ENCODE measurements at places on chromosomes 3 and 15.
A peak's percentile ranks its signal among the peaks of the same experiment; 100 is the strongest.

DNA sequence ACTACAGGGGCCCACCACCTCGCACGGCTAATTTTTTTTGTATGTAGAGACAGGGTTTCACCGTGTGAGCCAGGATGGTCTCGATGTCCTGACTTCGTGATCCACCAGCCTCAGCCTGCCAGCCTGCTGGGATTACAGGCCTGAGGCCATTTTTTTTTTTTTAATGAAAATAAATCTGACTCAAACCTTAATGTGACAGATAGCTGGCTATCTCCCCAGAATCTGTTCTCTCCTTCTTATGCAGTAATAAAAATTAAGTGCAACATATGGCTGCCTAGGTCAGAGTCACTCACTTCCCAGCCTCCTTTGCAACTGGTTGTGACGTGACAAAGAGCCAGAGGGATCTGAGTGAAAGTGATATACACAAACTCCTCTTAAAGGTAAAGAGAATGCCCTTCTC, 53.0 kb downstream of the ZNF148 start:
- DNase-seq, result no peak

GRCh38 chr3:46695962-46696894, 2.7 kb upstream of the ALS2CL start:
- no peak for DNase-seq

- no peak for DNase-seq
Observed at GRCh38 chr15:52080706-52081392, 31.7 kb downstream of the BCL2L10 start.

GRCh38 chr3:3633761-3634160, 165.5 kb upstream of the LRRN1 start:
- DNase-seq, result no peak

- no peak for DNase-seq
Observed at GRCh38 chr15:30962659-30963058, 28.8 kb downstream of the MTMR10 start.

DNA sequence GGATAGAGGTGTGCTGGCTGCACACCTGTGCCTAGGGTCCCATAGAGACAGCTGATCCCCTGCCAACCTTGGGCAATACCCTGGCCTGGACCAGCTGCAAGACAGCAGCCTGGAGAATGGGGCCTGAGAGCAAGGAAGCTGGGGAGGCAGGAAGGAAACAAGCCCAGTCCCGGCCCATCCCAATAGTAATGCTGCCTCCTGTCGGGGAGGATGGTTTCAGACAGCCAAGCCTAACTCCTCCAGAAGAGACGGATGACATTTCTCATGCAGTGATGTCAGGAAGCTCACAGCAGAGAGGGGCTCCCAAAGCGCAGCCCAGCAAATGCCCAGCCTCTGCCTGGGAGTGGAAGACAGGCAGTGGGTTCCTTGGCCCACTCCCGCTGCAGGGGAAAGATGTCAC, 408.8 kb downstream of the OCA2 start:
- no peak for DNase-seq

GRCh38 chr15:48644827-48645557, 517 bp downstream of the FBN1 start:
- peak; percentile 92 for DNase-seq

DNA sequence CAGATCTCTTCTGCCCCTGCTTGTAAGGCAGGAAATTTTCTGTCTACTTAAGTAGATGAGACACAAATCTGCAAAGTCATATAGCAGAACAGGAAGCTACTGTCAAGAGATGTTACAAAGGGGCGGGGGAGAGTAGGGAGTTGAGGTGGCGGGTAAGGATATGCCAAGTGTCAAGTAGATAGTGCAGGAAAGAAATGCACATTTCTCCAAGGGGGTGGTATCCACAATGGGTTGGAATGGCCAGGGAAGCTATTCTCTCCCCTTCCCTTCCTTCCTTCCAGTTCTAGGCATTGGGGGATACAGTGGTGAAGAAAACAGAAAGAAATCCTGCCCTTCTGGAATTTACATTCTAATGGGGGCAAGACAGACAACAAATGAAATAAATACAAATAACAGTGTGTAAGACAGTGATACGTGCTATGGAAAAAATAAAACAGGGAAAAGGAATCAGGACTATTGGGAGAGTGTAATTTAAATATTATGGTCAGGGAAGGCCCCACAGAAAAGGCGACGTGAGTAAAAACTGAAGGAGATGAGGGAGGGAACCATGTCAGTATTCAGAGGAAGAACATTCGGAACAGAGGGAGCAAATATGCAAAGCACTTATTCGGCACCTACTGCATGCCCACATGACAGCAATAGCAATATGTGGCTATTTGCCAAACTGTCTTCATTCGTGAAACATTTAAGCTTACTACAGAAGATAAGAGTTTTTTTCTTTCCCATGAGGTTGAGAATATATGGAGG, 42.8 kb upstream of the RNU6-1 start:
- no peak for DNase-seq

- no peak for DNase-seq
Observed at GRCh38 chr3:194460566-194460965, 26.2 kb downstream of the ATP13A3 start.

GRCh38 chr3:59401924-59402323, 352.1 kb upstream of the CFAP20DC start:
- no peak for DNase-seq

- DNase-seq, result peak; percentile 15
Observed at GRCh38 chr3:45597581-45597980, 3.0 kb downstream of the LIMD1 start.

GRCh38 chr3:72082186-72082715, 297.3 kb upstream of the PROK2 start:
- no peak for DNase-seq

DNA sequence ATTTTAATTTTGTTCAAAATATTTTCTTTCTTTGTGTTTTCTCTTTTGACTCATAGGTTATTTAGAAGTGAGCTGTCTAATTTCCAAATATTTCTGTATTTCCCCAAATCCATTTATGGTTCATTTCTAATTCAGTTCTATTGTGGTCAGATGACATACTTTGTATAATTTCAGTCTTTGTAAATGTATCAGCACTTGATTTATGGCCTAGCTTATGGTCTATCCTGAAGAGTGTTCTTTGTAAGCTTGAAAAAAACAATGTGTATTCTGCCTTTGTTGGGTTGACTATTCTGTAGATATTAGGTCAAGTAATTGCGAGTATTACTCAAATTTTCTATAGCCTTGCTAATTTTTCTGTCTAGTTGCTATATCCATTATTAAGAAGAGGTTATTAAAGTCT, 311.2 kb downstream of the OCA2 start:
- no peak for DNase-seq

DNA sequence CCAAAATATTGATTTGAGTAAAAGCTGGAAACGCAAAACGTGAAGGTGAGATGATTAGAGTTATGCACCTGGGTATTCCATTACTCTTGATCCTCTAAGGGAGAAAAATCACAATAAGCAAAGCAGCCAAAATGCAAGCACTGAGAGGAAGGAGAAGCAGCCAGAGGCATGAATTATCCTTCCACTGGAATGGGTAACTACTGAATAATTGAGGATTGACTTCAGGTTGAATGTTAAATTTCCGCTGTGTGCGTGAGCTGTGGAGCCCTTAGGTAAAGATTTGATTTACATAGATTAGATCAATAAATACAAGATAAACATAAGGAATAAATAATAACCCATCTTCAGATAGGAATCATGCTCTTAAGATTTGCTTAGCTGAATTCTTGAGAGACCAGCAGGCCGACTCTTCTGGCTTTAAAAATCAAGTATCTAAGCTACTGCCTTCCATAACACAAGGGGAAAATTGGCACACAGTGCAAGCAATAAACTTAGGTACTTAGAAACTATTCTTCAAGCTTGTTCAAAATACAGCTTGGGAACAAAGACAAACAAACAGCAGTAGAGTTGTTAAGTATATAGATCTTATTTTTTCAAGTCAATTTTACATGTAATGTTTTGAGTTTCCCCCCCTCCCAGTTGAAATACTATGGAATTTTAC, 1459.5 kb downstream of the ZPLD1 start:
- peak; percentile 7 for DNase-seq

- no peak for DNase-seq
Observed at GRCh38 chr3:129703913-129704312, 97.4 kb upstream of the PLXND1 start.

DNA sequence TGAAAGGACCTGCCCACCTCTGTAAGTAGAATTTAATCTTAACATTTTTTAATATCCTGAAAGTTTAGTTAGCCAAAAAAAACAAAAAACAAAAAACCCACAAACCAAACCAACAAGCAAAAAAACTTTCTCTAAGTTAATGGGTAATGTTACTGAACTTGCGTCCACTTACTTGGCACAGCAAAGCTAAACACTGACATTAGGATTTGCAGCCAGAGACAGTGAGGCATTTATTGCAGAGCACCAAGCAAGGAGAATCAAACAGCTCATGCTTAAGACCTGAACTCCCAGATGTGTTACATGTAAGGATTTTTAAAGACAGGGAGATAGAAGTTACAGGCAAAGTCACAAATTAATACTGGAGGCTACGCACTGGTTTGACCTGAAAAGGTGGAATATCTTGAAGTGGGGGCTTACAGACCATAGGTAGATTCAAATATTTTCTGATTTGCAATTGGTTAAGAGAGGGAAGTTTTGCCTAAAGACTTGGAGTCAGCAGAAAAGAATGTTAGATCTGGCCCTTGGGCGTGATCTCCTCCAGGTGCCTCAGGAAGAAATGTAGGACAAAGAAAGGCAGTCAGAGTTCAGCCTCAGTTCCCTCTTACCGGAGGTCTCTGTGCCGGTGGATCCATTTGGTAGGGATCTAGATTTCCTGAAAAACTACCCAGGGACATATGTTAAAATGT, 205.0 kb downstream of the ADAMTSL3 start:
- no peak for DNase-seq

DNA sequence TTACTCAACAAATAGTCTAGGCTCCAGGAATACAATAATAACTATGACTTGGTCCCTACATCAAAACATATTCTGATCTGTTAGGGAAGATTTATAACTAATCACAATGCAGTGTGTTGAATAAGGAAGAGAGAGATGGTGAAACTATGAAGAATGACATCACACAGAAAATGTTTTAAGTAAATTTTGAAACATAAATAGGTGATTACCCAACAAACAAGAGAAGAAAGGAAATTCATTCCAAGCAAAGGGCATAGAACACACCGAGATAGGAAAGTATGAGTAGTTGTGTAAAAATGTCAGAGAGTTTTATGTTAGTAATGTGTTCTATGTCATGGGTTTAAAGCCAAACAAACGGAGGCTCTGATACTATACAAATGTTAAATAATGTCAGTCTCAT, 13.4 kb downstream of the SEC62 start:
- no peak for DNase-seq

DNA sequence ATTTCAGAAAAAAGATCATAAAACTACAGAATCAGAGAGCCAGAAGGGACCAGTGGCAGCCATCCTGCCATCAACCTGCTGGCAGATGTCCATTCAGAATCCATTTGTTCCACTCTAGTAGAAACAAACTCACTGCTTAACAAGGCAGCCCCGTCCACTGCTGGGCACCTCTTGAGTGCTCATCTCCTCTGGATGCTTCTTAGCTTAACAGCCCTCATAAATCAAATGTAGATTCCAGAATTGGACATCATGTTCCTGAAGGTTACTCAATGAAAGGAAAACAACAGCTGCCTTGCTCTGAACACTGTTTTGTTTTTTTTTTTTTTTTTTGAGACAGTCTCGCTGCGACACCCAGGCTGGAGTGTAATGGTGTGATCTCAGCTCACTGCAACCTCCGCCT, 37.3 kb downstream of the ABCC5 start:
- DNase-seq, result no peak

DNA sequence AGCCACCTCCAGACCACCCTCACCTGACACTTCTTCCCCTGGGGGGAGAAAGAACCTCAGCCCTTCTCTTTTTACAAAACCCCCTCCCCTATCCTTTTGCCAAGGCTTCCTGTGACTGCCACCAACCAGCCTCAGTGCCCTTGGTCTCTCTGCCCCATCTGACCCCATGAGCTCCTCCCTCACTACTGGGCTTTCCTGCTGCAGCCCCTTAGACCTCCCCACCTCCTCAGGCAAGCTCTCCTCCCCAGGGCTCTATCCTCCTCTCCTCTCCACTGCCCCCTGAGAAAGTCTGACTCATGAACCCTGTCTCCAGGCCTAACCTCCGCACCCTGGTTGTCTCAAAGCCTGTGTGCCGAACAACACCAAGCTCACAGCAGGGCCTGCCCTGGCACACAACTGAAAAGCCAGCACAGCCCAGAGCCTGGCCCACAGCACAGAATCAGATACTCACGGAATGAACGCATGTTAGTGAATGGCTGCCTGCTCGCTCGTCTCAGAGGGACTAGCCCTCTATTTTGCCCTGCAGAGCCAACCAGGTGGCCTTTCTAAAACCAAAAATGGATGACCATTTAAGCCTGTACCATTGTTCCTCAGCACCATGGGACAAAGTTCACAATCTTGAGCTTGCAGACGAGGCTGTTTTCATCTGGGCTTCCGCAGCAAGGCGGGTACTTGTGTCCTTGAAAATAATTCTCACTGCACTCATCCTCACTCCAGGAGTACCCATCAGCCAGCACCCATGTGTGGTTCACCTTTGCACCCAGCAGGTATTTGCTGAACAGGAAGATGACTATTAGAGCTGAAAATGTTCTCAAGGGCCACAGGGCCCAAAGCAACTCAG, 1.7 kb downstream of the CHDH start:
- no peak for DNase-seq

GRCh38 chr15:52677593-52678467, 1.4 kb downstream of the ATOSA start:
- peak; percentile 60 for DNase-seq

GRCh38 chr3:153289334-153289808, 127.3 kb downstream of the RAP2B start:
- no peak for DNase-seq

GRCh38 chr3:192168202-192168601, 559.1 kb downstream of the FGF12 start:
- DNase-seq, result no peak

GRCh38 chr3:52202384-52203077, 4.6 kb downstream of the ALAS1 start:
- DNase-seq, result no peak

DNA sequence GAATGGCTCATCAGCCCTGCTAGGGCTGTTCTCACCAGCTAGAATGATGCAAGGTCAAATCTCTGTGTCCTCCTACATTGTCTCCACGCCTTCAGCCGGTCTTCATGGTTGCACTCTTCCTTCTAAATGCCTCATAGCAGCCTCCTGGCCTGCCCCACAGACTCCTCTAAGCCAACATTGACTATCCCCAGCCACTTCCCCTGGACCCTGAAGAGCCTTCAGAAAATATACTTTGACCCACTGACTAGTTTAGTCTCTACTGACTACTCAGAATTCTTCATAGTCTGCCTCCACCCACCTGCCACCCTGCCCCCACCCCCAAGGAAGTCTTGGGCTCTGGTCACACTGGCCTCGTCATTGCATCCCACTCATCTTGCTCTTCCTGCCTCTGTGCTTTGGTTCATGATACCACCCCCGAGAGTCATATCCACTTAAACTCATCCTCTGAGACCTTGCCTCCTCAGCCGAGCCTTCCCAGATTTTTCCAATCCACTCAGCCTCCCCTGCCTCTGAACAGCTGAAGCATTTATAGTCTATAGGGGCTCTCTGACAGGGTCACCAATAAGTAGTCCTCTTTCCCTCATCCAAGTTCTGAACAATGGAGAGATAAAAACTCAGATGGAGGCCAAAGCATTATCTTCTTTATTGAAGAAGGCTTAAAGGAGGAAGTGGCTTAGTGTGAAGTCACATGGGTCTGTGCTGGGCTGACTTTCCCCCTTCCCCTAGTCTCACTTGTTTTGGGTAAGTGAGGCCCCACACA, 9.5 kb upstream of the DOCK3 start:
- no peak for DNase-seq

GRCh38 chr3:136069933-136070332, 104.4 kb downstream of the PPP2R3A start:
- no peak for DNase-seq
